ENCODE measurements at places on chromosomes 3 and 15. TPM values are rescaled to one million over a fixed set of nuclear protein-coding genes. Genes with fewer than 3 reads are reported as not detected.

GRCh38 chr3:65200310-65200970, 512.6 kb upstream of the ADAMTS9 start:
- no peak for DNase-seq

The ARHGAP11A gene
- total RNA-seq, result 15.6 TPM

The ABI3BP gene
- total RNA-seq, result not detected

- no peak for DNase-seq
Observed at GRCh38 chr3:150783920-150784746, 21.2 kb upstream of the SIAH2 start.

- peak; percentile 62 for DNase-seq
Observed at GRCh38 chr3:149640976-149641728, 16.7 kb downstream of the WWTR1 start.

The ALG1L2 gene
- total RNA-seq, result not detected

GRCh38 chr15:60374628-60375081, 23.1 kb downstream of the ANXA2 start:
- peak; percentile 99 for DNase-seq

The GOLGA8J gene
- not detected for total RNA-seq

The FAM219B gene
- total RNA-seq, result 21.2 TPM

- DNase-seq, result peak; percentile 78
Observed at GRCh38 chr3:107987036-107987939, 103.5 kb downstream of the CD47 start.

DNA sequence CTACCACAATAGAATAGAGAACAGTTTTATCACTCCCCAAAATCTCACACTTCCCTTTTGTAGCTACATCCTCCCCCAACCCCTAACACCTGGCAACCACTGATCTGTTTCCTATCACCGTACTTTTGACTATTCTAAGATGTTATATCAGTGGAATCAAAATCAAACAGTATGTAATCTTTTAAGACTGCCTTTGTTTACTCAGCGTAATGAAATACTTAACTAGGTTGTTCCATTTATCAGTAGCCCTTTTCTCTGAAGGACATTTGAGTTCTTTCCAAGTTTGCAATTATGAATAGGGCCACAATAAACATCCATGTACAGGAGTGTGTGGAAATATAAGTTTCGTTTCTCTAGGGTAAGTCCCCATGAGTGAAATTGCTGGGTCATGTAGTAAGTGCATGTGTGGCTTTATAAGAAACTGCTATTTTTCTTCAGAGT, 372.3 kb downstream of the SV2B start:
- no peak for DNase-seq

DNA sequence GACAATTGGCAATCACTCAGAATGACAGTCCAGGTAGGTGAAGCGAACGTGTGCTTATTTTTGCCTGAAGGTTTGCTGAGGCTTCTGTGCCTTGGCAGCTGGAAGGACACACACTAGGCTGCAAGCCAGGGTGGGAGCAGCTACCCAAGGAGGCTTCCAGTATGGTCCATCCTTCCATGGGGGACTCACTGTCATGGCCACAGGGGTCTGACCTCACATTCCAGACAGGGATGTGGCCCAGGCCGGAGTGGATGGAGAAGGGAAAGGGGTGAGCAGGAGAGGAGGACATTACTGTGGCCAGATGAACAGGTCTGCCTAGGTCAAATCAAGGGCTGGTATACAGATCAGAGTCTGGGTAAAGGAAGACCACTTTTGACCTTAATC, 247.7 kb downstream of the ADAMTS17 start:
- no peak for DNase-seq

GRCh38 chr15:40161693-40162391, 973 bp downstream of the BUB1B start:
- DNase-seq, result no peak

DNA sequence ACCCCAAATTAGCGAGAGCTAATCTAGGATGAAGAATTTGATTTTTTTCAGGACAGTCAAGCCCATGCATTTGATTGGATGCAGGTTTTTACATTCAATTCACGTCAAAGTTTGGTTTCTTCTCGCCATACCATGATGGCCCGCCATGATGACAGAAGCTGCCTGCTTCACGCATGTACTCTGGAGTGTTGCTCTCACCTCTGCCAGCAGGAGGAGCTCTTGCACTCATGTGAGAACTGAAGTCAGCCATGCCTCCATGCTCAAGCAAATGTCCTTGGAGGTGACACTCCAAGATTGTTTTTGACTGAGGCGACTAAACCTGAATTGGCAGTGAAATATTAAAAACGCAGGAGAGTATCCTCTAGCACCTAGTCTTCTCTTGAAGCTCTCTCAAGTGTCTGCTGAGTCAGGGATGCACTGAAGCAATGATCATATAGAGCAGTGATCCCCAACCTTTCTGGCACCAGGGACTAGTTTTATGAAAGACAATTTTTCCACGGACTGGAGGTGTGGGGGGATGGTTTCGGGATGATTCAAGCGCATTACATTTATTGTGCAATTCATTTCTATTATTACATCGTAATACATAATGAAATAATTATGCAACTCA, 120.9 kb downstream of the SAMMSON start:
- peak; percentile 27 for DNase-seq

The C3orf85 gene
- total RNA-seq, result not detected

- DNase-seq, result peak; percentile 23
Observed at GRCh38 chr15:37133602-37134001, 33.3 kb upstream of the MEIS2 start.

GRCh38 chr3:130755666-130756065, 9.0 kb upstream of the PIK3R4 start:
- DNase-seq, result no peak

GRCh38 chr15:89096664-89097063, 8.4 kb downstream of the ABHD2 start:
- DNase-seq, result no peak

- no peak for DNase-seq
Observed at GRCh38 chr15:39312984-39313383, 267.9 kb upstream of the THBS1 start.

- no peak for DNase-seq
Observed at GRCh38 chr3:66396161-66396760, 104.6 kb downstream of the LRIG1 start.

The PARP16 gene
- total RNA-seq, result 10.0 TPM

GRCh38 chr3:193874997-193875593, 260.9 kb upstream of the HES1 start:
- no peak for DNase-seq

The MPI gene
- 117 TPM for total RNA-seq

The LMCD1 gene
- total RNA-seq, result 28.6 TPM

DNA sequence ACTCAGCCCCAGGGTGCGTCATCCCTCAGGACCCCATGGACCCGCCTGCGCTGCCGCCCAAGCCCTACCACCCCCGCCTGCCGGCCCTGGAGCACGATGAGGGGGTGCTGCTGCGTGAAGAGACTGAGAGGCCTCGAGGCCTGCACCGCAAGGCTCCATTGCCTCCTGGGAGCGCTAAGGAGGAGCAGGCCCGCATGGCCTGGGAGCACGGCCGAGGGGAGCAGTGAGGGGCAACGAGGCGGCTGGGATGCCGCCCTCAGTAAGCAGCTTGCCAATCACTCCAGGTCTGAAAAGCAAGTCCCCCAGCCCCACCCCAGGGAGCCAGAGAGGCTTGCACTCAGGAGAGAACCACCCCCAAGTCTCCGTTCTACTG, 3.8 kb upstream of the MANF start:
- DNase-seq, result no peak

- DNase-seq, result no peak
Observed at GRCh38 chr15:92886815-92887214, 13.3 kb upstream of the CHD2 start.

The GPR149 gene
- total RNA-seq, result not detected

The CILP gene
- not detected for total RNA-seq

The SPINK8 gene
- not detected for total RNA-seq

DNA sequence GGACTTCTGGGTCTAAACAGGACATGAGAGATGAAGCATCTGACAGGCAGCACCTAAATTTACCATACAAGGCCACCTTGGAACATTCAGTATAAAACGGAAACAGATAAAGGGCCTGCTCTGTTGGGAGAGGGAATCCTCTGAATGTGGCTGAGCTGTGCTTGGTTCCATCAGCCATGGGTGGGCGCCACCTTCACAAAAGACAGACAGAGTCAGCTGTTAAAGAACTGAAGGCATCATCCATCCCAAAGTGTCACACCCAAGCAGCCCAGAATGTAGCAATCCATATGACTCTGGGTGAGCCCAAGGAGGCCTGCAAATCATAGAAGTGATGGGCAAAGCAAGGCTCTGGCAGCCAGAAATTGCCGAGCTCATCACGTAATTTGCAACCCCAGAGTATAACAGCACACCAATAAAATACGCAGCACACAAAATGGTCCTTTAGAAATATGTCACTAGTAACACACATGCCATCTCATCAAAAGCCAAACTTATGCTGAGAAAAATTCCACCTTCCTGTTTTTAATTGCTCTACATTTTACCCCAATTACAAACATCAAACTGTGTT, 24.8 kb upstream of the RBP1 start:
- peak; percentile 29 for DNase-seq

The DOCK3 gene
- total RNA-seq, result 0.26 TPM

GRCh38 chr15:42788725-42789124, 51.8 kb upstream of the CDAN1 start:
- no peak for DNase-seq

The CFAP100 gene
- total RNA-seq, result not detected

GRCh38 chr3:933326-933725, 159.5 kb upstream of the CNTN6 start:
- no peak for DNase-seq

DNA sequence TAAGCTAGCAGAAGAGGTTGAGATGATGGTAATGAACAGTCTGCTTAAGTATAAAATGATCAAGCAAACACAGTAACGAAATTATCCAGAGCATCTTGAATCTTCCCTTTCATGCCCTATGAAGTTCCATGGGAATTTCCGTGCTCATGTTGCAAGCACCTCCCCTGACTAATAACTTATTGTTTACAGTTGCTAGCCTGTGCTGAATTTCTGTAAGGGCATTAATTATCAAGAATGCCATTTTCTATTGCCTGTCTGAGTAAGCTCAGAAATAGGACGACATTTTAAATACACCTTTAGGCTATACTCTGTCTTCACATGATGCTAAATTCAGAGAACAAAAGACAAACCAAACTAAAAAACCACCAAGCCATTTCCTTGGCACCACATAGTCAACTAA, 257.5 kb upstream of the LRTM1 start:
- DNase-seq, result no peak

GRCh38 chr3:63795438-63795837, 23.7 kb upstream of the C3orf49 start:
- DNase-seq, result no peak

The MAP1A gene
- 0.41 TPM for total RNA-seq

The GABRG3 gene
- total RNA-seq, result not detected

DNA sequence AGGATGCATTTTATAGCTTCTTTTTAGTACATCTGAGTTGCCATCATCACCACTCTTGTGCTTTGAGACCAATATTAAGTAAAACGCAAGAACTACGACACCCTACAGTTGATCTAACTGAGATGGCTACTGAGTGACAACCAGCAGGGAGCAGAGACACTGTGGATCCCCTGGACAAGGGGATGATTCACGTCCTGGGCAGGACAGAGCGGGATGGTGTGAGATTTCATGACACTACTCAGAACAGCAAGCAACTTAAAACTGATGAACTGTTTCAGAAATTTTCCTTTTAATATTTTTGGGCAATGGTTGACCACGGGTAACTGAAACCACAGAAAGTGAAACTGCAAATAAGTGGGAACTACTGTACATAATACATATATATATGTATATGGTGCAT, 299.2 kb downstream of the ADAMTS17 start:
- DNase-seq, result no peak

The BUB1B gene
- total RNA-seq, result 49.3 TPM

The NR2F2 gene
- 16.0 TPM for total RNA-seq

All from Caki2 (cell line).